ENCODE measurements at places on chromosomes 3 and 15.
A peak's percentile ranks its signal among the peaks of the same experiment; 100 is the strongest.

- no peak for DNase-seq
These were observed 33.0 kb upstream of the LACTB start for GRCh38 chr15:63088533-63089245.

DNA sequence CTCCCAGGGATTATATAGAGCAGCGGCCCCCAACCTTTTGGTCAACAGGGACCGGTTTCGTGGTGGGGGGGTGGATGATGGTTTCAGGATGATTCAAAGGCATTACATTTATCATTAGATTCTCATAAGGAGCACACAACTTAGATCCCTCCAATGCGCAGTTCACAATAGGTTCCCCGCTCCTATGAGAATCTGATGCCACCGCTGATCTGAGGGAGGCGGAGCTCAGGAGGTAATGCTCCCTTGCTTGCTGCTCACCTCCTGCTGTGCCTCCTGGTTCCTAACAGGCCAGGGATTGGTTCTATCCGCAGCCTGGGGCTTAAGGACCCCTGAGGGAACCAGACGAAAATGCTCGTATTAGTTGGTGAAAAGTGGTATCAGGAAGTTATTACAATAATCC lies 1.3 kb upstream of the HACD2 start:
- DNase-seq, result peak; percentile 36

DNA sequence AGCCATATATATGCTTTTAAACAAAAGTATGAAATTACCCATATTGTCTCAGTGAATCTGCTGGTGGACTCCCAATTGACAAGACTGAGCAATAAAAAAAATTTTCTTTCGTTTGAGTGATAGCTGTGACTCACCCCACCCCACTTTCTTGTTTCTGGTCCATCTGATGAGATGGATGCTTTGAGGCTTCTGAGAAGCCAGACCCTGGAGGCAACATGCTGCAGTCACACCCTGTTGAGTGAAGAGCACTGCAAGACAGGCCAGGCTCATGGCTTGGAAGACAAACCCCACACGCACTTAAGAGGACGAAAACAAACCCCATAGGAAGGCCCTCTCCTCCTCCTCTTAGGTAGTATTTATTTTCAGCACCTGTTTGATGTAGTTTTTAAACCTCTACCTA lies 276.0 kb upstream of the TTC14 start:
- no peak for DNase-seq

GRCh38 chr3:69542089-69542804 lies 156.4 kb upstream of the FRMD4B start:
- DNase-seq, result no peak

GRCh38 chr3:141128126-141128777 lies 77.1 kb downstream of the SPSB4 start:
- DNase-seq, result no peak

DNA sequence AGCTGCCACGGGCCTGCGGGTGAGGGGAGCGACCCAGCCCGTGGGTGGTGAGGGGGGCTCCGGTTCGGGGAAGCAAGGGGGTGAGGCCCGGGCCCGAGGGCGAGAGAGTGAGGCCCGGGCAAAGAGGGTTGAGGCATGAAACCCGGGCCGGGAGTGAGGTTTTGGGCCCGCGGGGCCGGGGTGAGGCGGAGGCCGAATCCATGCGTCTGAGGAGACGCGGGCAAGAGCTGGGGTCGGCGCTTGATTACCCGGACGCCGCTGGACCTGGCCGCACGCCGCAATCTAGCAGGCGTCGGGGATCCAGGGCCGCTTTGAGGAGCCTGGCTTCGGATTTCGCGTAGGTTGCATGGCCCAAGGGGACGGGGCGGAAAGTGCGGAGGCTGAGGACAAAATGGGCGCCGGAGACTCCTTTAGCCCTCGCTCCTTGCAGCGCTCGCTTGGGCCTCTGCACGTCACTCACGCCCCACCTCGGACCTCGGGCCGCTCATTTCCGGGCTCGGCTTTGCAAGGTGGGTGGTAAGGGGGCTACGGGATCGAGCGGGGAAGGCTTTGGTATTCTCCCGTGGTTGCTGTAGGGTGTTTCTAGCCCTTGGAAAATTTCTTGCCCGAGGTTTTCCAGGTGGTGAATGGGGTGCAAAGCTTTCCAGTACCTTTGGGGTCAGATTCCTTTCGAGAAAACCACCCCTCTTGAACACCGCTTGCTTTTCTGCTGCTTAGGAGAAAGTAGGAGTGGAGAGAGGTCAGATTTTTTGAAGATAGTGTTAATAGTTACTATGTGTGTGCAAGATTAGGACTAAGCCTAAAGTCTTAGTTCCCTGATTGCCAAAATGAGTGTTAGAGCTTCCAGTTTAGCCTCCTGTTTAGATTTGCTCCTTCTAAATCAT lies 827 bp downstream of the SLC25A36 start:
- DNase-seq, result peak; percentile 56

DNA sequence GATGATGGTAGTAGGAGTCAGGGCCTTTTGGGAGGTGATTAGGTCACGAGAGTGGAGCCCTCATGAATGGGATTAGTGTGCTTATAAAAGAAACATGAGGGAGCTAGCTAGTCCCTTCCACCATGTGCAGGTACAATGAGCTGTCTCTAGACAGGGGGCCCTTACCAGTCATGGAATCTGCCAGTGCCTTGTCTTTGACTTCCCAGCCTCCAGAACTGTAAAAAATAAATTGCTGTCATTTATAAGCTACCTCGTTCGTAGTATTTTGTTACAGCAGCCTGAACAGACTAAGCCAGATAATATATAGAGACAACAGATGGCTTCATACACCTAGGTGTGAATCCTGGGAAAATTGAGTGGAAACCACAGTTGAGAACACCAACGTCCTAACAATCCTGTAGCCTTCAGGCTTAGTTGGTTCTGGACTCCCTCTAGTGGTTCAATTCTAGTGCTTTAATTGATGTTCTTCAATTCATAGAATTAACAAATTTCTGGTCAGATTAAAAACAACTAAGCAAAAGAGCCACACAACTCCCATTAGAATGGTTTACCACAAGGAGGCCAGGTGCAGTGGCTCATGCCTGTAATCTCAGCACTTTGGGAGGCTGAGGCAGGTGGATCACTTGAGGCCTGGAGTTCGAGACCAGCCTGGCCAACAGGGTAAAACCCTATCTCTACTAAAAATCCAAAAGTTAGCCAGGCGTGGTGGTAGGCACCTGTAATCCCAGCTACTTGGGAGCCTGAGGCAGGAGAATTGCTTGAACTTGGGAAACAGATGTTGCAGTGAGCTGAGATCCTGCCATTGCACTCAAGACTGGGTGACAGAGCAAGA lies 21.3 kb upstream of the GATM start:
- DNase-seq, result peak; percentile 63

DNA sequence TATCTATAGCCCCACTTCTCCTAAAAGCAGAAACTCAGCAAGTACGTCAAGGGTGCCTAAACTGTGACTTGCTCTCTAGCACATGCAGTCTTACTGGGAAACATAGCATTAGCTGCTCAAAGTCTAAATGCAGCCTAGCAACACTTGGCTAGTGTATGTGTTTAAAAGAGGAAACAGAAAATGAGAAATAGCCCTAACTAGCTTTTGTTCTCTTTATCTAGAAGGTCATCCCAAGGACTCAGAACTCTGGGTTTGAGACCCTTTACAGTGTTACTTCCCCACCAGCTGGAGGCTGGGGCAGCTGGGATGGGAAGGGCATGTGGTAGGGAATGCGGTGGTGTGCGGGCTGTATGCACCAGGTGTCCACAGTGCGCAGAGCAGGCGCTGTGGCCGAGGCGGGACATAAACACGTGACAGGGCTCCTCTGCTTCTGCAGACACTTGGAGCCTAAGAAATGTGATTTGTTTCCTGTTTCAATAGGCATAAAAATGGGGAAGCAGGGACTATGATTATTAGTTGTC lies 13.3 kb downstream of the ETV5 start:
- DNase-seq, result no peak

DNA sequence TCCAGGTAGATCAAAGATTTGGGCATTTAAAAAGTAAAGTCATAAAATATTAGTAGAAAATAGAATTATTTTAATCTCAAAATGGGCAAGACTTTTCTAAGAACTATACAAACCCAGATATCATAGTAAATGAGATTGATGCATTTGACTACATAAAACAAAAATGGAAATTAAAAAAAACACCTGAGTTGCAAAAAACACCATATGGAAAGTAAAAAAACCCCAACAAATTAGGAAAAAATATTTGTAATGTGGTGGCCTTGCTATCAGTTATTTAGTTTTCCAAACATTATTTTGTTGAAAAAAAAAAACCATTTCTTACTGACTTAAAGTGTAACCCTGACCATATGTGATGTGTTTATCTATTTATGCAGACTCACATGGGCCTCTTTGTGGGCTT lies 97.2 kb downstream of the PDCD6IP start:
- DNase-seq, result no peak

- DNase-seq, result no peak
These were observed 24.8 kb downstream of the TTC23 start for GRCh38 chr15:99224372-99225214.

DNA sequence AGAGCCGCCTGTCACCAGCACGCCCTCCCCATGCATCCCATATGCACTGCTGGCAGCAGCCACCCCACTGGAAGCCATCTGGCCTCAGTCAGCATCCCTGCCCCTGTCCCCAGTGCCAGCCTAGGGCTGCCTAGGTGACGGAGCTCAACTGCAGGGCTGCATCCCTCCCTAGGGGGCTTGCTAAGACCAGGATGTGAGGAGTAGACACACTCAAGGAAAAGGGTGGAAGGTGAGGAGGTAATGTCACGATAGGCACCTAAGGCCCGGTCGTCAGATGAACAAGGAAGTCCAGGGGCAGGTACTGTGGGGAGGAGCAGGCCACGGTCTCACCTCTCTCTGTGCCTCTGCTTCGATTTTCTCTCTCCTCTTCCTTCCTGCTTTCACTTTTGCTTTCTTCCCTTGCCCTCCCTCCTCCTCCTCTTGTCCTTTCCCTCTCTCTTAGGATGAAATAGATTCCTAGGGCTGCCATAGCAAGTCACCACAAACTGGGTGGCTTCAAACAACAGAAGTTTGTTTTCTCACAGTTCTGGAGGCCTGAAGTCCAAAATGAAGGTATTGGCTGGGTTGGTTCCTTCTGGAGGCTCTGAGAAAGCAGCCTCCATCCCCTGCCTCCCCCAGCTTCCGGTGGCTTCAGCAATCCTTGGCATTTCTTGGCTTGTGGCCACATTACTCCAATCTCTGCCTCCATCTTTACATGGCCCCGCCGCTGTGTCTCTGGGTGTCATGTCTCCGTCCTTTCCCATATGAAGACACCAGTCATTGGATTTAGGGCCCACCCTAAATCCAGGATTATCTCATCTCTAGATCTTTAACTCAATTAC lies 298.3 kb downstream of the SHQ1 start:
- no peak for DNase-seq

- no peak for DNase-seq
These were observed at the start of gene ALPK3 for GRCh38 chr15:84816694-84817465. Gene ALPK3 (plus strand): TSS chr15:84817356. CDS start chr15:84817453, 97 bp downstream.

- no peak for DNase-seq
These were observed 8.3 kb upstream of the BBX start for GRCh38 chr3:107514453-107514852.

DNA sequence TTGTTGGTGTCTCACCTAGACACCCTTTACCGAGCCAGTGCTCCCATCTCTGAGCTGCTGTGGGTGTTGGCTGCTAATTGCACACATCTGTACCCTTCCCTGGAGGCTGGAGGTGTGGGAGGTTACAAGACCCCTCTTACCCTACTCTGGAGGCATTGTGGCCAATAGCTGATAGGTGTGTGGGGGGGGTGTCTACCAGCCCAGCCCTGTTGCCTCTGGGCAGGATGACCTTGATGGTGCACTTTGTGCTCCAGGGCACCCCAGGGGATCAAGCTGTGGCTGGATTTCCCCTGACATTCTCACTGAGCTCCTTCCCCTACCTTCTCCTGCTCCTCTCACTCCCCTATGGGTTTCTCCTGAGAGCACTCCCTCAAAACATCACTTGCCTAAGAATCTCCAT lies 104.7 kb upstream of the ADPGK start:
- no peak for DNase-seq

- peak; percentile 37 for DNase-seq
These were observed 600 bp downstream of the FBXO45 start for GRCh38 chr3:196569003-196569516.

DNA sequence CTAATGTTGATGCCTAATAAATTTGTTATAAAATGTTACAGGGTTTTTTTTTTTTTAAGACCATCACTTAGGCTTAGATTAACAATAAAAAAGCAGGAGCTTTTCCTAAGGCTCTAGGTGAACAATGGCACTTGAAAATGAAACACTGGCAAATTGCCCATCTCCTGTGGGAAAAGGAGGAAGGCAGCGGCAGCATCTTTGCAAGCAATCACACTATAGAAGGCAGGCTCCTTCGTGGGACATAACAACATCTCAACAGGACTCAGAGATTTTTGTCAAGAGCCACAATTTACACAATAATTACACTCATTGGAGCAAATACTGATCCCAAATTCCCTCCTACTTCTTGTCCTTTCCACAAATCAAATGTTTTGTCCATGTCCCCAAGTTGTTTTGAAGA lies 646.7 kb downstream of the ROBO2 start:
- DNase-seq, result no peak

- no peak for DNase-seq
These were observed 481 bp downstream of the ADAMTS17 start for GRCh38 chr15:100341239-100341749.

- DNase-seq, result no peak
These were observed 237.7 kb upstream of the AZI2 start for GRCh38 chr3:28586325-28586724.

Measured in HCEC 1CT (cell line).